ENCODE measurements at places on chromosomes 5 and 9. TPM values are rescaled to one million over a fixed set of nuclear protein-coding genes. Genes with fewer than 3 reads are reported as not detected.

GRCh38 chr9:133029994-133030316 lies 842 bp upstream of the GTF3C5 start:
- no peaks in the 10 kb centered on the region for H3K27me3 ChIP-seq
- peaks cover 19% of the 10 kb centered on the region for H3K4me1 ChIP-seq
- H3K27ac ChIP-seq: peak overlapping the region; percentile 55
- peak overlapping the region; percentile 64 for H3K4me3 ChIP-seq
- DNase-seq: no peak
- H3K36me3 ChIP-seq: peaks cover 15% of the 10 kb centered on the region

DNA sequence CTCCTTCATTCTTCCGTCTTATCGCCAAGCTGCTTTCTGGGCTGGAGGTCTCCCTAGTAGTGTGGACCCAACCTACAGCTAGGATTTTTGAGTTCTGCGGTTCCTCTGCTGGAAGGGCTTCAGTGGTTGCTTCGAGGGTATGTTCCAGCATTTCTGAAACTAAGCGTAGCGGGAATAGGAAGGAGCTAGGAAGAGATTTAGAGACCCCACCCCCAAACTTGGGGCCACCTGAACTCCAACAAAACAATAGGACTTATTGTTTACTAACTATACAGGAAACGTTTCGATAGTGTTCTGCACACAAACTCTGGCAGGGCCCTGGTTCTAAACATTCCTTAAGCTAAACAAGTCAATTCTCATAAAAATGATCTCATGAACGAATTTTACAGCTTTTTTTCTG lies 346.7 kb downstream of the PLK2 start:
- no peak overlapping the region for H3K4me3 ChIP-seq
- H3K27ac ChIP-seq: no peak overlapping the region
- no peak for DNase-seq
- peaks cover 6% of the 10 kb centered on the region for H3K4me1 ChIP-seq
- no peaks in the 10 kb centered on the region for H3K27me3 ChIP-seq
- no peaks in the 10 kb centered on the region for H3K36me3 ChIP-seq

DNA sequence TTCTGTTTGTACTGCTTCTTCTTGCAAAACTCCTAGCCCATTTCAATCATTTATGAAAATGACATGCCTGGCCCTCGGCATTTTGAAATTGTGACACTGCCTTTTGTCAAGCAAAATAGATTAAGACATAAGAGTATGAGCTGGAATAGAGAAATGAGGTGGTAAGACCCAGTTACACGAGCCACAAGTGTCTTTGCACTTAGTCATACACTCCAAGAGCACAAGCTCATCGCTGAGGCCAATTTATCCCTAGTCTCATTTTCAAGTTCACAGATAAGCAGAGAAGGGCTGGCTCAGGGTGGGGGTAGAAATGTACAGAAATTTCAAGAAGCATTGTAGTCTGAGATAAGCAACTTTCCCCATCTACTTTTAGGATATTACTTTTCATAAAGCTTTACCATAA lies 40.6 kb upstream of the MAP1B start:
- H3K4me1 ChIP-seq: peaks cover 31% of the 10 kb centered on the region
- H3K27me3 ChIP-seq: no peaks in the 10 kb centered on the region
- DNase-seq: peak; percentile 87
- no peaks in the 10 kb centered on the region for H3K36me3 ChIP-seq

- no peak overlapping the region for H3K4me3 ChIP-seq
- no peak for DNase-seq
- H3K36me3 ChIP-seq: no peaks in the 10 kb centered on the region
- H3K4me1 ChIP-seq: peaks cover 17% of the 10 kb centered on the region
- no peak overlapping the region for H3K27ac ChIP-seq
These were observed 1.3 kb upstream of the TRIM36 start for GRCh38 chr5:115170929-115171510.

DNA sequence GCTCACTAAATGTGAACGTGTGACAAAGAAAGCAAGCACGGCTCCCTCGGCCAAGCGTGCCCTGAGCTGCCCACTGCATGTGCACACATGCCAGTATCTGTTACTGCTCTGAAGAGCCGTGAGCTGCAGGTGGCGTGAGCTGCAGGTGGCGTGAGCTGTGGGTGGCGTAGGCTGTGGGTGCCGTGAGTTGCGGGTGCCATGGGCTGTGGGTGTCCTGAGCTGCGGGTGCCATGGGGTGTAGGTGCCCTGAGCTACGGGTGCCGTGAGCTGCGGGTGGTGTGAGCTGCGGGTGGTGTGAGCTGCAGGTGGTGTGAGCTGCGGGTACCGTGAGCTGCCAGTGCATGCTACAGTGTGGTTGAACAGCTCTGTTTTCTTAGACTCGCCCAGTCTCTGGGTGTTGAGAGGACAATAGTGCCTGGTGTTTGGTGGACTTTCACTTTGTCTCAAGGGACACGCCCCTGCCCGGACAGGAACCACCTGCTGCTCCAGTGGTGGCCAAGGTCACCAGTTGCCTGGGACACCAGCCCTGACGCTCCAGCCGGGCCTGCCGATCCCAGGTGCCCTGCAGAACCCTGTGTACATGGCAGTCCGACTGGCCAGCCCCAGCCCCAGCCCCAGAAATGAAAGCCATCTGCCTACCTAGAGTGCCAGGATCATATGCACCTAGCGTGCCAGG lies 6.7 kb downstream of the CCDC187 start:
- peaks cover 9% of the 10 kb centered on the region for H3K4me1 ChIP-seq
- peaks cover 9% of the 10 kb centered on the region for H3K27me3 ChIP-seq
- H3K4me3 ChIP-seq: no peak overlapping the region
- no peak overlapping the region for H3K27ac ChIP-seq

- no peaks in the 10 kb centered on the region for H3K27me3 ChIP-seq
- H3K27ac ChIP-seq: no peak overlapping the region
- H3K4me3 ChIP-seq: no peak overlapping the region
- no peak for DNase-seq
These were observed 42.2 kb downstream of the PTPN3 start for GRCh38 chr9:109455861-109456260.

- H3K36me3 ChIP-seq: no peaks in the 10 kb centered on the region
- H3K4me1 ChIP-seq: no peaks in the 10 kb centered on the region
- H3K27ac ChIP-seq: no peak overlapping the region
- no peak overlapping the region for H3K4me3 ChIP-seq
- H3K27me3 ChIP-seq: no peaks in the 10 kb centered on the region
- DNase-seq: no peak
These were observed 251.6 kb downstream of the NTRK2 start for GRCh38 chr9:84921175-84921574.

DNA sequence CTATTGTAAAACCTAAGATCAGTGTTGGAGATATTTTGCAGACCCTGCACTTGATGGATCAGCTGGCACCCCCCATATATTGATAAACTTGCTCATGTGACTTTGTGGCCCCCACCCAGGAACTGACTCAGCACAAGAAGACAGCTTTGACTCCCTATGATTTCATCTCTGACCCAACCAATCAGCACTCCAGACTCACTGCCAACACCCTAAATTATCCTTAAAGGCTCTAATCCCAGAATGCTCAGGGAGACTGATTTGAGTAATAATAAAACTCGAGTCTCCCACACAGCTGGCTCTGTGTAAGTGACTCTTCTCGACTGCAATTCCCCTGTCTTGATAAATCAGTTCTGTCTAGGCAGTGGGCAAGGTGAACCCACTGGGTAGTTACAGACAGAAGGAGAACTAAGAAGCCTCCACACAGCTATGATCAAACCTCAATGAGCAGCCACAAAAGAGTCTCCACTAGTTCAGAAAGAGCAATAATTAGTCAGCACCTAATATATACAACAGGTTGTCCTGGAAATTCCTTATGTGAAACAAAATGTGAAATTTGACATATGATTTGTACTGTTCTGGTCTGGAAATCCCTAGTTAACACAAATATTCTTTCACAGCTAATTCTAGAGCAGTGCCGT lies 52.2 kb downstream of the ACTL7B start:
- H3K4me3 ChIP-seq: no peak overlapping the region
- no peaks in the 10 kb centered on the region for H3K36me3 ChIP-seq
- no peaks in the 10 kb centered on the region for H3K27me3 ChIP-seq

- H3K27ac ChIP-seq: no peak overlapping the region
- H3K27me3 ChIP-seq: no peaks in the 10 kb centered on the region
- H3K4me3 ChIP-seq: no peak overlapping the region
These were observed 286.7 kb downstream of the NR3C1 start for GRCh38 chr5:143116814-143117213.

DNA sequence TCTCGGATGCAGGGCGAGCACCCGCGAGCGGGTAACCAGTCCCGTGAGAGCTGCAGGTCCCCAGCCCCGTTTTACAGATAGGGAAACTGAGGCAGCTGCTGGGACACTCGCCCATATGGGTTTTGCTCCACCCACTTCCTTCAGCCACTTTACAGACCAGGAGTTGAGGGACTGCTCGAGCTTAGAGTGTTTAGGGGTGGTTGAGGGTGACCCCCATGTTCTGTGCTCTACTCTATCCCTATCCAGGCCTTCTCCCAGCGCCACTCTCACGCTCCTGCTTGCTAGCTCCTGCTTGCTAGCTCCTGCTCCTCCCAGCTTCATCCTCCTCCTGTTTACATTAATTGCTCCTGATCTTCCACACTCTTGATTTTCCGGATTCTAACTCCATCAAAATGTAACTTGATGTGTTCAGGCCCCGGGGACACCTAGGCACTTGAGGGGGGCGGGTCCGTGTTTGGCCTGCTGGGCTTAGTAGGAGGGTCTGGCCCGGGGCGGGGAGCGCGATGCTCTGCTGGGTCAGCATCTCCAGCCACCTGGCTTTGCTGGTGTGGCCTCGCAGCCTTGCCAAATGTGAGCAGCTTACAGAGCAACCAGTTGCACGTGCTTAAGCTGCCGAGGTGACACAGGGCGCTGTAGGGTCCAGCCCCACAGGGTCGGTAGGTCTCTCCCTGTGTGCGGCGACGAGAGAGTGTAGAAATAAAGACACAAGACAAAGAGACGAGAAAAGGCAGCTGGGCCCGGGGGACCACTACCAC lies 1.5 kb upstream of the PTGES2 start:
- no peak overlapping the region for H3K27ac ChIP-seq
- H3K36me3 ChIP-seq: peaks cover 15% of the 10 kb centered on the region
- H3K27me3 ChIP-seq: no peaks in the 10 kb centered on the region
- H3K4me3 ChIP-seq: peak overlapping the region; percentile 95
- DNase-seq: no peak

DNA sequence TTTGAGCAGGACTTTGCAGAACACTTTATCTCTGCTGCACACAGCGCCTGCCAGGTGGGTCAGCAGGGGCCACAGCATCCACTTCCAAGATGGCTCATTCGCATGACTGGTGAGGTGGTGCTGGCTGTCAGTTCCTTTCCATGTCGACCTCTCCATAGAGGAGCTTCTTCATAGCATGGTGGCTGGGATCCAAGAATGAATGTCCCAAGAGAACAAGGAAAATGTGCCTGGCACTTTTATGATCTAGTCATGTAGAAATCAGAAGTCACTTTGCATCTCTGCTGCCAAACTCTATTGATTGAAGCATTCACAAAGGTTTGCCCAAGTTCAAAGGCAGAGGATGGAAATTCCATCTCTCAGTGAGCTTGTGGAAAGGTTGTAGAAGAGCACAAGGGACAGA lies 85.0 kb downstream of the GALNT10 start:
- H3K4me1 ChIP-seq: peaks cover 48% of the 10 kb centered on the region
- no peaks in the 10 kb centered on the region for H3K36me3 ChIP-seq
- no peak overlapping the region for H3K4me3 ChIP-seq
- H3K27me3 ChIP-seq: no peaks in the 10 kb centered on the region
- H3K27ac ChIP-seq: no peak overlapping the region

- peaks cover 29% of the 10 kb centered on the region for H3K27me3 ChIP-seq
- no peak for DNase-seq
- H3K27ac ChIP-seq: no peak overlapping the region
- H3K4me1 ChIP-seq: no peaks in the 10 kb centered on the region
- H3K36me3 ChIP-seq: no peaks in the 10 kb centered on the region
These were observed 2.0 kb downstream of the GADD45G start for GRCh38 chr9:89606624-89607311.

DNA sequence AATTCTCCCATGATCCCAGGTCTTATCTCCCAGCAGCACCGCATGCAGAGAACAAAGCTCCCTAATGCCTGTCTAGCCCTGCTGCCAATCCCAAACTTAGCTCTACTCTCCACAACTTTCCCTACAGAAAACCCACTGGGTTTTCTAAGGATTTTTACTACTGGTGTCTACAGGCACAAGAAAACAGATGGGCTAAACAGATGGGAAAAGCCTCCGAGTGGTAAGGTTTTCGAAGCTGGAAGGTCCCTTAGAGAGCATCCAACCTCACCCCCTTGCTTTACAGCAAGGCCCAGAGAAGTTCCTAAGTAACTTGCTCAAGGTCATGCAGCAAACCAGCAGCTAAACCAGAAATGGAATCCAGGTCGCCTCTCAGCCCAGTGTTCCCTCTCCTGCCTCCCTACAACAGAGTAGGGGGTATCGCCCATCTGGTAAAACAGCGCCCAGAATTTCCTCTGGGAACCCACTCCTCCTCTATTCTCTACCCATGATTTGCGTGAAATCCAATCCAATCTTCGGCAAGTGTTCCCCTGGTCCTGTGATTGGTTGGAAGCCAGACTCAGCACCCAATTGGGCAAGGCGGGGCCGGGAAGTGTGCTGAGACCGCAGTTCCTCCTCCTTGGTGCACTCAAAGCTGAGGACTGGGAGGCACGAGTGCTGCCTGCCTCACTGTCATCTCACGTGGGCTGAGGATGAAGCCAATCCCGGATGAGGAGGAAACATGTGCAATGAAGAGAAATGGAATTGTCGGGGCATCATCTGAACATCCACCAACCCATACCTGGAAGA lies 20.8 kb downstream of the CPLX2 start:
- H3K27ac ChIP-seq: no peak overlapping the region
- no peak for DNase-seq
- no peak overlapping the region for H3K4me3 ChIP-seq
- no peaks in the 10 kb centered on the region for H3K4me1 ChIP-seq

DNA sequence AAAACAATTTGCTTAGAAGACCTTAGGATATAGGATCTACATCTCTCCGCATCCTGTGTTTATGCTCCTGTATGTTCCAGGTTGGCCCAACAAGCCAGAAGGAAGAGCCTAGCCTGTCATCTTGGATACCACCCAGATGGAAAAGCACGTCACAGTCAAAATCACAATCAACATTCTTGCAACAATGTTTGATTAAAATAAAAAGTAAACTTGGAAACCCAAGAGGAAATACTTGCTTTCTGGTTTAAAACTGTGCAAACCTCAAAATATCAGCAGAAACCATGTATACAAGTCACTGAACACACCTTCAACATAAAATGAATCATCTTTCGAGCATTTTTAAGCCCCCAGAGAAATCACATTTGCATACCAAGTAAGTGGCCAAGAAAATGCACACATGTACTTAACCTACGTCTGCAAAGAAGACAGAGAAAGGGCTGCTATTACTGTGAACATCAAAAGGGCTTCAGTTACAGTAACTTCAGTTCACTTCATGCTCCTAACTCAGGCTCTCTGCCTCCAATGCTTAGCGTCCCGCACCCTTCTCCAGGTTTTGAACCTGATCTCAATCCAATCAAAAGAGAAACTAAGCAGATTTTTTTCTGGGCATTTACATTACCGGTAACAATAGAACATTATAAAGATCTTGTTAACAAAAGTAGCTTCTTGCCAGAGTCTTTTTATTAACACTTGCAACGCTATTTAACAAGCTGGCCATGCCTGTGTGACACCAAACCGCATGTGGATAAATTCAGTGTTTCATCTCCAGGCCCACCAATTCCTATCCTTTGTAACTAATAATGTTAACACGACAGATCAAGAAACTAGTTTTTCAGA lies 1.3 kb downstream of the ENC1 start:
- H3K4me1 ChIP-seq: peaks cover 53% of the 10 kb centered on the region
- H3K36me3 ChIP-seq: peaks cover 34% of the 10 kb centered on the region
- H3K27me3 ChIP-seq: no peaks in the 10 kb centered on the region

ASTN2 gene
- total RNA-seq: 1.3 TPM

CLK4 gene
- total RNA-seq: 13.0 TPM

CLIC3 gene
- total RNA-seq: not detected

PCDHB12 gene
- 6.2 TPM for total RNA-seq
